ENCODE measurements at places on chromosomes 6 and 20.

GRCh38 chr6:37492991-37493660 lies 6.6 kb downstream of the CCDC167 start:
- DNase-seq, result no peak

- no peak for DNase-seq
These were observed 128.9 kb downstream of the GMDS start for GRCh38 chr6:2116496-2116895.

DNA sequence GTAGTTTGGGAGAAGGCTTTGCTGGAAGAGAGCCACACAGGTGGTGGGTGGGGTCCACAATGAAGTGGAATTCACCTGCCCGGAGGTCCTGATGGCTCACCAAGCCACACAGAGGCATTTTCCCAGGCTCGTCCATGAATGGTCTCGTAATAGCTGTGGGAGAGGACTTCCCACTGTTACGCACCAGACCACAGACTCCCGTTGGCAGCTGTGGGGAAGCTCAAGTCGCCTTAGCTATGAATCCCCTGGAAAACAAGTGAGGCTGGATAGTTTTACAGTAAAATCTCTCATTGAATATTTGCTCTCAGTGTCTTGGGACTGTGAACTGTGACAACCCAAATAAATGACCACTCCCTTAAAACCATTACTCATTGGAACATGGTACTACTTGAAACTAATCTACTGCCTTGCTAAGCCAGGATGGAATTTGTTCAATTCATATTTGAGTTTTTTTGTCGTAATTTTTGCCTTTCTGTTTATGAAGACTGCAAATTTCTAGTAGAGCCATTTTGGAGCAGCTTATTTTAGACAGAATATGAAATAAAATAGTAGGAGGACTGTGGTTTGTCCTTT lies 79.4 kb downstream of the JAG1 start:
- no peak for DNase-seq

DNA sequence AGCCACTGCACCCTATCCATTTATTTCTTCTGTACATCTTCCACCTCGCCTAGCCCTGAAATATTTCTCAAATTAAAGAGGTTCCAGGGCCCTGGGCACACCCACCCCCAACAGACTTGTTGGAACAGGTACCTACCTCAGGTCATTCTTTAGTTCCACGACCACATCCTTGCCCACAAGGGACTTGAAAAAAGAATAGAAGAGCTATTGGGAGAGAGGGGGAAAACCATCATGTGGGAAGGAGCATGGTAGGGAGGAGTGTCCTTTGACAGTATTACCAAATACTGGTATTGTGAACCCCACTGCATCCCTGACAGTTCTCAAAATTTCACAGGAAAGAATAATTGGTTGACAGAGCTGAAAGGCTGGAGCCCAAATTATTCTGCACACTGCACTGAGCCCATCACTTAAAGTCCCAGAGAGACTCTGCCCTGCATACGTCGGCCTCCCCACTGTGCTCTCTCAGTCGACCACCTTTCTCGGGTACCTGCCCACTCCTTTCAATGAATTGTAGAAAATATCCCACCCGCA lies 762 bp downstream of the LSM2 start:
- DNase-seq, result no peak

DNA sequence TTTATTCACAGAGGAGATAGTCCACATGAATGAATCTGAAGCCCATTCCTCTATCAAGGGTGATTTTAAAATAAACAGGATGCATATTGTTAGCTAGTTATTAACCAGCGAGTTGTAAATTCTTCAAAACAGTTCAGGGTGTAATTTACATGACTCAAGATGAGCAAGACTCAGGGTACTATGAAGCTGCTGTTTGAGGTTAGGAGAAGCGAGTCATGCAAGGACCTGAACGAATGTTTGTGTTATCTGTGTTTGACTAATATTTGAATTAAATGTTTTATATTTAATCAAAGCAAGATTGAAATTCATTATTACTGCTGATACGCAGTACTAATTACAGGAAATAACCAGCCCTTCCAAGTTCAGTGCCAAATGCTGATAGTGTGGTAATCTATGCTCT lies 191.1 kb downstream of the SAMD5 start:
- no peak for DNase-seq

DNA sequence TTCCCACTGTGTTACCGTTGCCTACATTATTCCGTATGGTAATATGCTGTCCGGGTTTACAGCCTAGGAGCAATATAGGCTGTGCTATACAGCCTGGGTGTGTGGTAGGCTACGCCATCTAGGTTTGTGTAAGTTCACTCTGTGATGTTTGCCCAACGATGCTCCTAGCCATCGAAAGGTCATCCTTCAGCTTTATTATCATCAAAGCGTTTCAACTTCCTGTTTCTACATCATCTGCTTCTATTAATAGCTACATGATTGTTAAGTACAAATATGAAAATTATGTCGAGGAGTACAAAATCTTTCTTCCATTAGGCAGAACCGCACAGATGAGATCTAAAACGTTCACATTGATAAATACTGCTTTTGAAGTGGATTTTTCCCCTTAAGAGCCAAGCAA lies 69.9 kb downstream of the PPP1R14C start:
- DNase-seq, result no peak

- no peak for DNase-seq
These were observed 56.2 kb downstream of the KIF13A start for GRCh38 chr6:17931227-17931626.

GRCh38 chr6:56682635-56683034 lies 39.9 kb upstream of the DST start:
- no peak for DNase-seq

GRCh38 chr20:1280195-1281102 lies 14.4 kb downstream of the SNPH start:
- DNase-seq, result no peak

- no peak for DNase-seq
These were observed 77.5 kb upstream of the POPDC3 start for GRCh38 chr6:105257340-105257739.

DNA sequence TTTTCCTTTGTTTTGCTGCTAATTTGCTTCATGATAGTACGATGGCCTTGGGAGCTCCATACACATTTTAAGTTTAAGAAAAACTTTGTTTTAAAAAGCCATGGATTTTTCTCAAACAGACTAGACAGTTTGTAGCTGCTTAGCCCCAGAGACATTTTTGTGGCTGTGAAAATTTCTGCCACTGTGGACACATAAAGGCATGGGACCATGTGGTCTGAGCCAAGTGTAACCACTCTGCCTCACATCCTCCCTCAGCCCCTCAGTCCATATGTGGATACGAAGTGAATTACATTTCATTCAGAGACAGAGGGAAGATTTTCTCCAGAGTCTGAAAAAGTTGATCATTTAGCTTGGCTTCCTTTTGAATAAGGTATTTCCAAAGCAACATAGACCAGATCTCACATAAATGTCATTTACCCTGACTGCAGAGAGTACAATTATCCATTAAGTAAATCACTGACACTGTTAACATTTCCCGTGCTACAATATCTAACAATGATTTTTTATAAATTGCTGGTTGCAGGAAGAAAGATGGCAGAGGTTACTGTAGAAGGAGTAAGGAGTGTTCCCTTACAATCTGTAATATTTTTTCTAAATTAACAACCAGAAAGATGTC lies 87.4 kb downstream of the GJA1 start:
- DNase-seq, result no peak

DNA sequence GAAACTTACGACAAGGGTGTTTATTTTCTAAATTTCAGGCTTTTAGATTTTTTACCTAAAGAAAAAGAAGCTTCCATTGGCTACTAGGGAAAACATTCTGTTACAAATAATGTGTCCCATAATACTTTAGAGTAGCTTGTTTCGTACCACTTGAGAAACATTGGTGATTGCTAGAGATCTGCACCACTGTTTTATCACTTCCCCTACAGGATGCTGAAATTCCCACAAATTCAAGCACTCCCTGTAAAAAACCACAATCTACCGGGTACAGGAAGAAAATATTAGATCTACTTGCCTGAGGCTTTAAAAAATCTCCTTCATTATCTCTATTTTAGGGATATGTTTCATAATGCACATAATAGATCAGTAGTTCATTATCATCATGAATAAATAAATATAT lies 29.9 kb downstream of the SEL1L2 start:
- no peak for DNase-seq

- DNase-seq, result no peak
These were observed 15.1 kb upstream of the DEF6 start for GRCh38 chr6:35282472-35282871.

DNA sequence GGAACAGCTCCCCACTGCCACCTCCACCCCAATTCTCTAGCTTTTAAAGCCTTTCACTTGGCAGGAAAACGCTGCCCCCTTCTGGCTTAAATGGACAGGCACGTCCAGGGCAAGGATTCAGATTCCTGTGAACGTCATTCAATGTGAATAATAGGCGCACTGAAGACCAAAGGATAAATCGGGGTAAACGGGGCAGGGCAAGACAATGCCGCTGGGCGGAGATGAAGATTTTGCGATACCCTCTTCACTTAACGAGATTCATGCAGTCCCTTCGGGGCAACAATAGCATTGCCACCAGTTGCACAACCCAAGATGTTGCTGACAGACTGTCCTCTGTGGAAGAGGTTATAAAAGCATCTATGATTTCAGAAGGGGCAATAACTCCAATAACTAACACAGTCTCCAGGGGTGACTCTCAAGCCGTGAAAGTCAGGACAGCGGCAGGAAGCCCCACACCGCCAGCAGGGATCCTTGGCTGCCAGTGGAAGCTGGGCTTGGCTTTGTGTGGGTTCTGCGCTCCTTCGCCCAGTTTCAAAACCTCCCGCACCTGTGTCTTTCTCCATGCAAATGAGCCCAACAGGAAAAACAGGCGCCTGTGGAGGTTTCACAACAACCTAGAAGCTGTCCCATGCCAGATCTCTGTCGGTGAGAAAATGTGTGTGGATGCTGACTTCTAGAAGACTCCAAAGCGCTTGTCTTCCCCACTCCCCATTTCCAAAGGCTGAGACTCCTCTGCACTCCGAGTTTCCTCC lies 291.8 kb downstream of the BMP7 start:
- no peak for DNase-seq

DNA sequence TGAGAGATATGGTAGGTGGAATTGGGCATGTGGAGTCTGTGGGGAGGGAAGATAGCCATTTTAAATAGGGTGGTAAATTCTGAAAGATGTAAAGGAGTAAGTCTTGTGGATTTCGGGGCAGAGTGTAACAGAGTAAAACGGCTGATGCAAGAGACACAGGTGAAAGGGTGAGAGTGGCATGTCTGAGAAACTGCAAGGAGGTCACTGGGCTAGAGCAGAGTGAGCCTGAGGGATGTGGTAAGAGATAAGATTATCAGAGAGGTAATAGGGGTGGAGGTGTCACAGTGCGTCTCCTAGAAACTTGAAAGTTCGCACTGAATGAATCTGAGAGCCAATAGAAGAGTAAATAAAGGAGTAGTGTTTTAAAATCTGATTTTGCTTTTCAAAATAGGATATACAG lies 308.1 kb downstream of the EPM2A start:
- no peak for DNase-seq

- DNase-seq, result no peak
These were observed 122.4 kb downstream of the NFATC2 start for GRCh38 chr20:51420111-51420510.

GRCh38 chr6:117469356-117469755 lies 13.1 kb upstream of the DCBLD1 start:
- DNase-seq, result no peak

DNA sequence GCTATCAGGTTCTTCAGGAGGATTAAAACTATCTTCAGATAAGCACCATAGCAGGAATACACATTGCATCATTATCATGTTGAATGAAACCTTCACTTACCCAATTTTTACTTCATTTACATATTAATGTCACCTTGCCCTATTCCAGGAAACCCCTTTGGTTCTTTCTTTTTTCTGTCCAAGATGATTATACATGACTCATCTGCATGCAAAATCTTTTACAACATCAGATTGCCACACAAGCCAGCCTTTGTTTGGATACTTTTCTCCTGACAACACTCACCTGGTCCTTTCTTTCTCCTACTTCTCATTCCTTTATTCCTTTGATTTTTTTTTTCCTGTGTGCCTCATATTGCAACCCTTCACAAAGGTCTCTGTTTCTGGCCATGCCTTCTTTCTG lies 200.5 kb upstream of the POU3F2 start:
- no peak for DNase-seq

DNA sequence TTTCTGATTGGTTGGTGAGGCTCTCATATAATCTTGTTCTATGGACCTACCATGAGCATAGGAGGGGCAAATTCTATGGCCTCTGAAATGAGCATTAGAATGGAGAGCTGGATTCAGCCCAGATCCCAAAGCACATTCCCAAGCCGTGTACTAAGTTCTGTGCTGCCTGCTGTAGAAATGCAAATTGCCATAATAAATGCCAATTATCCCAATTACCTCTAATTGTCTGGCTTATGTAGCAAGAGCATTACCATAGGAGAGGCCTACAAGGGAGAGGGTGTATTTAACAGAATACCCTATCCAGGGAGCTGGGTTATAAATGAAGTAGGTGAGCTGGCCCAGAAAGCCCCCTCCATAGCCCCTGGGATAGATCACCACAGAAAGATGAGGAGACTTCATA lies 126.8 kb downstream of the LRFN2 start:
- no peak for DNase-seq

DNA sequence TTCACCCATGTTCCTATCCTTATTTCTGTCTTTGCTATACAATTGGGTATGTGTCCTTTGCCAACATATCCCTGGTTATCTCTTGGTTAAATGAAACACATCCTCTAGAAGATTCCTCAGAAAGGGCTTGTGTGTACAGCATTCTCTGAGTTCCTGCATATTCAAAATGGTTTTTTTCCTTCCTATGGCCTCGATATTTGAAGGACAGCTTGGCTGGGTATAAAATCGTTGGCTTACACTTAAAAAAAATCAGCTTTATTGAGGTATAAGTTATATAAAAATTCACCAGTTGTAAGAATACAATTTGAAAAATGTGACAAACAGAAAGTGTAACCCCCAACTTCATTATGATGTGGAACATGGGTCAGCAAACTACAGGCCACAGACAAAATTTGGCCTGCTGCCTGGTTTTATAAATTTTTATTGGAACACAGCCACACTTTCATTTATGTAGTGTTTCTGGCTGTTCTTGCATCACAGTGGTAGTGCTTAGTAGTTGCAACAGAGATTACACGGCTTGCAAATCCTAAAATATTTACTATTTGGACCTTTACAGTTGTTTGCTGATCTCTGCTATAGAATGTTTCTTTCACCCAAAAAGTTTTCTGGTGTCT lies 16.7 kb downstream of the PCMT1 start:
- DNase-seq, result no peak

GRCh38 chr20:55583036-55583435 lies 422.3 kb downstream of the CBLN4 start:
- no peak for DNase-seq

Data from stimulated activated CD4-positive, alpha-beta T cell treated with anti-CD3 and anti-CD28 coated beads, TNF-alpha, amount 100 ng/mL, for 1 hour (primary cell).